ENCODE measurements at places on chromosomes 7 and 10.

DNA sequence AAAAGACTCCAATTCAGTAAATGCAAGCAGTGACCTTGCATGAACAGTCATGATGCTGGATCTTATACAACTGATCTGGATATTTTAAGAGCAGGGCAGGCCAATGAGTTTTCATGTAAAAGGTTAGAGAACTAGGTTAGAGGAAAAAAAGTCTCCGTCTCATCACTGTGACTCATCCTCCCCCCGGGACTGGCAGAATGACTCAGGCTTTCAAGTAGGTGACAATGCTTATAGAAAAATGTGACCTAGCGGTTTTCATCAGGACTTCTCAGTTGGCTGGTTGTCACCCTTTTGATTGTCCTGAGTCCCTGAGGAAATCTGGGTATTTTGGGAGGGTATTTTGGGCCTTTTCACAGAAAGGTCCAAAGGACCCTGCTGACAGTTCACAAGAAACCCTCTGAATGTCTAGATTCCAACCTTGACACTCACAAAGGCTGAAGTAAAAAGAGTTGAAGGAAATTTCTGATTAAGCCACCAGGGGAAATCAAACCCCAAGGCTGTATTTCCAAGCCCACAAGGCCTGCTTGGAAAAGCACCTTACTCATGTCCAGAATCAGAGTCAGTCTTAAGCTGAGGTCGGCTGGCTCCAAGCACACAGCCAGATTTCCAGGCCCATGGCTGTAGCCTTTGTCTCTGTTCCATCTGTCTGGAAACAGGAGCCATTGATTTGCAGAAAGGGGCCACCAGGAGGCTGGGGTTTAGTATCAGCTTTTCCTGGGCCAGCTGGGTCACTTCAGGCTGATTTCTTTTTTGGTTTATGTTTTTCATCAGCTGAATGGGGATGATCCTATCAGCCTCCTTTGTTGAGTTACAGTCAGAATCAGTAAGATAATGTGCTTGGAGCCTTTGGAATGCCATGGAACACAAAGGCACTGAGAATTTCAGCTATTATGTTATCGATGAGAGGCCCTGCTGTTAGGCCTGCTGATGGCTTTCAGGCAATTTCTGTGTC lies 226.4 kb upstream of the HABP2 start:
- DNase-seq: no peak

- DNase-seq: no peak
Observed at GRCh38 chr10:22992075-22992474, 64.2 kb downstream of the ARMC3 start.

GRCh38 chr7:108178398-108178797 lies 48.2 kb upstream of the LAMB4 start:
- DNase-seq: no peak

GRCh38 chr10:132133449-132134240 lies 53.1 kb upstream of the DPYSL4 start:
- DNase-seq: no peak

DNA sequence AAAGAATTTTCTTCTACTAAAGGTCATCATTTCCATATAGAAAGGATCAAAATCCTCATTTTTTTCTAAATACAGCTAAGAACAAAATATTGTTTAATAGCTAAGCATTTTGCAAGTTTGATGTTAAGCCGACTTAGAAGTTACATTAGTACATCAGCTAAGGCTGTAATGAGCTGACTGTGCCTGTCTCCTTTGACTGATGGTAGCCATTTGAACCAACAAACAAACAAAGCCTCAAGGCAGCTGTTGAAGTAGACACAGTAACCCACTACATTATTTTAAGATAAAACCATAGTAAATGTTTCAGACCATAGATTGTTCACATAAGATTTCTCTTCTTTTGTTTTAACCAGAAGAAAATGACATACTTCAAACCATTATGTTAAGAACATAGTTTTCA lies 210.9 kb upstream of the VSTM2A start:
- DNase-seq: no peak

DNA sequence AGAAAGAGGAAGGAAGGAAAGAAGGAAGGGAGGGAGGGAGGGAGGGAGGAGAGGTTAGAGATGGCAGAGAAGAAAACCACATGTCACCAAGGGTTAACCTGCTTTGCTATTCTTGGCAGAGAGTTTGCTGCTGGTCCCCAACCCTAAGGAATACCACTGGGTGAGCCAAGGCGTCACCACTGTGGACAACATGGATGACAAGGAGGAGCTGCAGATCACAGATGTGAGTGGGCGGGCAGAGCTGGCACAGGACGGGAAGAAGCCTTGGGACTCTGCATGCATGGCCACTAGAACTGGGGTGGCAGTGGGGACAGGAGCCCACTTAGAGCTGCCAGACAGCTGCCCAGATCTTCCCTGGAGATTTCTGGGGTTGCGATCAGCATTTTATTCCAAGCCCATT lies 17.2 kb upstream of the MYH16 start:
- no peak for DNase-seq

- no peak for DNase-seq
Observed at GRCh38 chr10:49609283-49610113, 612 bp upstream of the SLC18A3 start.

GRCh38 chr7:82443036-82443546 lies 486 bp downstream of the CACNA2D1 start:
- DNase-seq: no peak

GRCh38 chr7:3559278-3559677 lies 258.2 kb downstream of the SDK1 start:
- DNase-seq: no peak

DNA sequence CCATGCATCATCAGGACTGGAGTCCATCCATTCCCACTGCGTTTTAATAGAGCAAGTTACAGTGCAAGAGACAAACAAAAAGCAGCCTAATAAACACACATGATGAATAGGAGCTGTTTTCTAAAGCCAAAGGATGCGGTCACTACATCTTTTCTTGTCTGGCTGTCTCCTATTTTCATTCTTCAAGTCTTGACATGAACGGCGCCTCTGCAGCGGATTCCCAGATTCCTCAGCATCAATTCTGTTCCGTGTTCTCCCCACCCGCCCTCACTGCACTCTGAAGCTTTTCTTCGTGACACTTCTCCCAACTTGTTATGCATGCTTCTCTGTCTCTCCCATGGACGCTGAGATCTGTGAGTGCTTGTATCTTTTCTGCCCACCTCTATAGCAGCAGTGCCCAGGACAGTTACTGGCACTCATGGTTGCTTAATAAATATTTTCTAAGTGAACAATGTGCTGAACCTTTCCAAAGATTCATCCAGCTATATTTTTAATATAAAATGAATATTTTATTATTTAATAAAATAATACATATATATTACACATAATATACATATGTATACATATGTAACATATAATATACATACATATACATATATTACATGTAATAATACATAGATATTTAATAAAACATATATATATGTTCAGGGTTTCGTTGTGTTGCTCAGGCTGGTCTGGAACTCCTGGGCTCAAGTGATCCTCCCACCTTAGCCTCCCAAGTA lies 242.9 kb downstream of the ABCA13 start:
- no peak for DNase-seq

GRCh38 chr7:5514440-5515035 lies 90.9 kb upstream of the TNRC18 start:
- no peak for DNase-seq

DNA sequence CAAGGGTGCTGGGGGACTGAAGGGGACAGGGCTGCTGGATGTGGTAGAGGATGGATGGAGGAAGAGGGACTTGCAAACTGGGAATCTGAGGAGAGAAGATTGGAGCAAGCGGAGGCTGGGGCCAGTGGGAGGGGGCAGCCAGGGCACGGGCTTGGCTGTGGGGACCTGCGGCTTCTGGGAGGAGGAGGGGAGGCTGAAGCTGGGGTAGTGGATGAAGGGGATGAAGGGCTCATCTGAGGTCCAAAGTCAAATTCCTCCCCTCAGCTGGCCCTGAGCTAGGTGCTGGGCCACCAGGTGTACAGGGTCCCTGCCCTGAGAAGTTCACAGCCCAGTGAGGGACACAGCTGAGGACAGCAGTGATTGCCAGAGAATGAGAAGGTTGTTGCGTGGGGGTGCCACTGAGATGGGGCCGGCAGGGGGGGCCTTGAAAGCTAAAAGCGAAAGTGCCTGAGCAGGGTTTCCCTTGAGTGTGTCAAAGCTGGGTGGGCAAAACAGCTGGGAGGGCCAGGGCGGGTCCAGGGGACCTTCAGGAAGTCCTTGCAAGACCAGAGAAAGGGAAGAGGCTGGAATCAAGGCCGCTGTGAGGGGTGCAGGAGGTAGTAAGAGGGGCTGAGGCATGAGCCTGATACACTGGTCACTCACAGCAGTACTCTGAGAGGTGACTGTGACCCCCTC lies 75.2 kb downstream of the MYL10 start:
- no peak for DNase-seq

DNA sequence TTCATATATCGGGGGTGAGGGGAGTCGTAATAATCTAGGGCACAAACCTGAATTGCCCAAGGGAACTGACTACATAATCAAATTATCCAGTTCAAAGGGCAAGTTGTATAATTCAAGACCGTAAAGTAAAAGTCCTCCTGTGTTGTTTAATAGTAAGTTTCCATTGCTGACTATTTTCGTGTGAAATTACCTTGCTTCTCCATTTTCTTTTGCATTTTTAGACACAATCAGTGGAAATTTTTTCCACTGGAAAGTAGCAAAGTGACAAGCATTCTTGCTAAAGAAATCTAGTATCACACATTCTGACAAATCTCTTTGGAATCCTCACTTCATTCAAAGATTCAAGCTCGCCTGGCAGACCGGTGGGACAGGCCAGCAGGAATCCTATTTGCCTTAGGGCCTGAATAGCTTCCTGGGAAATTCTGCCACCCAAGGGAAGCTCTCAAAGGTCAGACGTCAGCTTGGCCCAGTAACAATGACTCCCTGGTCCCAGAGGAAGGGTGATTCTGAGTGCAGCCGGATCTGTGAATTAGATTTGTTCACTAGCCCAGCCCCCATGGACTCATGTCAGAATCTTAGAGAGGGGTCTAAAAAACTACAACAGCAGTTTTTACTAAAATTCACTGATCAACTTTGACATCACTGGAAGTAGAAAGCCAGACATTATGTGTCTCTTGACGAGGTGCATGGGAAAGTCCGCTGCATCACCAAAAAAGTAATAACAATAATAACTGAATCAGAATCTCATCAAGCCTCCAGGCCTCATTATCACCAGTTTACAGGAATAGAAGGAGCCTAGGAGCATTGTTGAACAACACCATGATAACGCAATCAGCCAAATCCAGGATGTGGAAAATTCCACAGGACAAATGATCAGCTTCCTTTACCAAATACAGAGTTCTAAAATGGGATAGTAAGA lies 161.0 kb downstream of the SKIDA1 start:
- DNase-seq: no peak

GRCh38 chr10:16545116-16545736 lies 23.5 kb upstream of the C1QL3 start:
- DNase-seq: no peak

GRCh38 chr10:100175875-100176274 lies 10.0 kb downstream of the ERLIN1 start:
- no peak for DNase-seq

GRCh38 chr10:123517426-123517825 lies 148.7 kb upstream of the GPR26 start:
- DNase-seq: no peak

- DNase-seq: no peak
Observed at GRCh38 chr10:69317175-69317604, 38.9 kb downstream of the HK1 start.

GRCh38 chr7:141944811-141945210 lies 2.0 kb downstream of the CLEC5A start:
- no peak for DNase-seq

DNA sequence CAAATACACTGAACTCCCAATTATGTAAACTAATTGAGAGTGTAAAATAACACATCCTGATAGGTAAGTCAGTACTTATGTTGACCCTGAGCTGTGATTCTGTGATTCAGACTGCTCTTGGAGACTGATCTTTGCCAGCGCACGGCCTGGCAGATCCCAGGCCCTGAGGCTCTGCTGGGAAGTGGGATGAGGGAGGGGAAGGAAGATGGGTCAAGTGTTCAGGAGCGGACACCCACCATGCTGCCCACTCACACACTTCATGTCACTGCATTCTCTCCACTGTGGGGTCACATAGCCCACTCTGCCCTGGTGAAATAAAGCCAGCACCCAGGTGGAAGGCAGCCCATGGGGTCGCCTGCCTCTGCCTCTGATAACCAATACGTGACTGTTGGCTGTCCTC lies 226.2 kb downstream of the TNS3 start:
- DNase-seq: no peak

GRCh38 chr10:97210543-97210960 lies 24.8 kb upstream of the SLIT1 start:
- peak; percentile 49 for DNase-seq

DNA sequence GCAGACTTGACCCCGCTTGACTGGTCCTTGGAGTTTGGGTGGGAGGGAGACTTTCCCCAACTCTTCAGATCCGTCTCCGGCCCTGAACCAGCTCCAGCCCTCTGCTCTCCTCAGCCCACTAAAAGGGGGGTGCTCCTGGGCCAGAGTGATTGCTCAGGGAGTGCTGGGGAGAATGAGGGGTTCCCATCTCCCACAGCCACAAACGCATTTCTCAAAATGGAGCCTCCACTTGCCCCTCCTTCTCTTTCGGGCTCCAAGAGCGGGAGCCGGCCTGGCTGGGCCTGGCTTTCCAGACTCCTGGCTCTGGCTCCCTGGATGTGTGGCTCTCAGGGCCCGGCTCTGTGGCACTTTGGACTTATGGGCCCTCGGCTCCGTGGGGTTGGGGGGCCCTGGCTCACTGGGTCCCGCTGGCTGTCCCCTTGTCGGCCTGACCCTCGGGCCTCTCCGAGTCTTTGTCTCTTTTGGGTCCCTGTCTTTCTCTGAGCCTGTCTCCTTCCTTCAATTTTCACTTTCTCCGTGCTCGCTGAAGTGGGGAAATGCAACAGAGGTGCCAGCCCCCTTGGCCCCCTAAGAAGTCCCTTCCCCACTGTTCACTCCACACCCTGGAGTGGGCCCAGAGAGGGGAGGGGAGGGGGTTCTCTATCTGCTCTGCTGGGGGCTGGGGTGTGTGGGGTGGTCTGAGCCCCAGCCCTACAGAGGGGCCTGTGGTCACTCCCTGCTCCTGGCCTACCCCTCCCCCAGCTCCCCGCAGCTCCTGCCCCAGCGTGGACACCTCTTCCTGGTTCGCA lies 713 bp downstream of the LZTS2 start:
- no peak for DNase-seq

GRCh38 chr7:34838329-34838728 lies 180.3 kb downstream of the NPSR1 start:
- DNase-seq: no peak

DNA sequence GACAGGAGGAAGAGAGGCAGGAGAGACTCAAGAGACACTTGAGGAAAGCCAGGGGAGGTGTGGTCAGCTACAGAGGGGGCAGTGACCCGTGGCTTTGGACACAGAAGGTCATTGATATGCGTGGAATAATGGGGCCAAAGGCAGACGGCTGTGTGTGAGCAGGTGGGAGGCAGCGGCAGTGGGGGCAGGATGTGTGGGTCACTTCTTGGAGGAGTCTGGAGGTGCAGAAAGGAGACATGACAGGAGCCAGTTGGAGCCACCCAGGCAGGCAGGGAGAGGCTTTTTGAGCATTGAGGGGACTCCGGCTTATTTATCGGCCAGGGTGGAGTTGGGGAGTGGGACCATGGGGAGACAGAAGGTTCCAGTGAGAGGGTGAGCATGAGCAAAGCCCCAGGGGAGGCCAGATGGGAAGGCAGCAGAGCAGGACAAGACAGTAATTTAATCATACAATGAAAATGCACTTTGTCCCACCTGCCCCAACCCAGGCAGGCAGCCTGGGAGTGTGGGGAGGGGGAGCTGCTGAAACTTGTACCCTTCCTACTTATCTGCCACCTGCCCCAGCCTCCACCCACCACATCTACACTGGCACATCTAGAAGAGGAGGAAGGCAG lies 5.0 kb downstream of the LDB3 start:
- no peak for DNase-seq

GRCh38 chr7:131557652-131558385 lies 1.4 kb upstream of the PODXL start:
- DNase-seq: no peak

- DNase-seq: no peak
Observed at GRCh38 chr7:69564454-69565417, 33.5 kb upstream of the AUTS2 start.
